Right lobe of liver (tissue), 6 donors: ENCODE measurements at places on chromosomes 3 and 15. TPM values are rescaled to one million over a fixed set of nuclear protein-coding genes. Genes with fewer than 3 reads are reported as not detected.

GRCh38 chr3:127079211-127079610, 96.3 kb downstream of the PLXNA1 start:
- no peak for DNase-seq

- no peak for DNase-seq
Measured at GRCh38 chr3:103033841-103034240, 599.0 kb downstream of the ZPLD1 start.

GRCh38 chr3:38773528-38773927, 42.5 kb downstream of the SCN10A start:
- no peak for DNase-seq

DNA sequence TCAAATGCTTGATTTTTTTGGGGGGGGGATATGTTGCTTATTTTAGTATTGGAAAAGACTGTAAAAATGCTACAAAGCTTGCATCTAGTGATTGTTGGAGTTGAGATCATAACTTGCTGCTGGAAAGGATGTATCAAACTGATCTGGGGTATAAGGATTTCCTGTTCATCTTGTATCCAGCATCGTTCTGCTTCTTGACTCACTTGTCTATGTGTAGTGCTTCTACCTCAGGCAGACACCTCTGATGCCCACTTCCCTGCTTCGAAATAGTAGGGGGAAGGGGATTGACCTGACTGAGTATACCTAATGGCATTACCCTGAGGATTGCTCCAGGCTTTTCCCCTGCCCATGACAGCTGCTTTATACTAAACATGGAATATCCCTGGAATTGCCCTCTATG, 42.7 kb downstream of the STT3B start:
- DNase-seq = no peak

- no peak for DNase-seq
Measured at GRCh38 chr15:78050826-78051225, 26.7 kb downstream of the TBC1D2B start.

GRCh38 chr15:36591536-36592411, 12.3 kb downstream of the CDIN1 start:
- no peak for DNase-seq

DNA sequence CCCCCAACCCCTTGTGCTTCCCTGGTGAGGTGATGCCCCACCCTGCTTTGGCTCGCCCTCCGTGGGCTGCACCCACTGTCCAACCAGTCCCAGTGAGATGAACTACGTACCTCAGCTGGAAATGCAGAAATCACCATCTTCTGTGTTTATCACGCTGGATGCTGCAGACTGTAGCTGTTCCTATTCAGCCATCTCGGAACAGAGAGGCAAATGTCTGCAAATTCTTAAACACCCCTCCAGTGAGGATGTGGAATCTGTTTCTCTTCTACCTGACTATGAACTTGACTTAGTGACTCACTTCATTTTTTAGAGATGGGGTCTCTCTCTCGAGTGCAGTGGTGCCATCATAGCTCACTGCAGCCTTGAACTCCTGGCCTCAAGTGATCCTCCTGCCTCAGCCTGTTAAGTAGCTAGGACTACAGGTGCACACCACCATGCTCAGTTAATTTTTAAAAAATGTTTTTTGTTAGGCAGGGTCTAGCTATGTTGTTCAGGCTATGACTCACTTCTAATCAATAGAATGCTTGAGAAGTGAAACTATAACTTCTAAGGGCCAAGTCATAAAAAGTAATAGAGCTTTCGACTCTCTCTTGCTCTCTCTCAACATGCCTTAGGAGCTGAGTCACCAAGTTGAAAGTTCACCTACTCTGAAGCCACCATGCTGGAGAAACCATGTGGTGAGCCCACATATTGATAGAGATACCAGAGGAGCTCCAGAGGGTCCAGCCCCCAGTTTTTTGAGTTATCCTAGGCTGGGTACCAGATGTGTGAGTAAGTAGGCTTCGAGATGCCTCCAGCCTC, 11.5 kb upstream of the PARP14 start:
- DNase-seq = no peak

GRCh38 chr3:192929755-192930547, 12.3 kb upstream of the MB21D2 start:
- DNase-seq = no peak

DNA sequence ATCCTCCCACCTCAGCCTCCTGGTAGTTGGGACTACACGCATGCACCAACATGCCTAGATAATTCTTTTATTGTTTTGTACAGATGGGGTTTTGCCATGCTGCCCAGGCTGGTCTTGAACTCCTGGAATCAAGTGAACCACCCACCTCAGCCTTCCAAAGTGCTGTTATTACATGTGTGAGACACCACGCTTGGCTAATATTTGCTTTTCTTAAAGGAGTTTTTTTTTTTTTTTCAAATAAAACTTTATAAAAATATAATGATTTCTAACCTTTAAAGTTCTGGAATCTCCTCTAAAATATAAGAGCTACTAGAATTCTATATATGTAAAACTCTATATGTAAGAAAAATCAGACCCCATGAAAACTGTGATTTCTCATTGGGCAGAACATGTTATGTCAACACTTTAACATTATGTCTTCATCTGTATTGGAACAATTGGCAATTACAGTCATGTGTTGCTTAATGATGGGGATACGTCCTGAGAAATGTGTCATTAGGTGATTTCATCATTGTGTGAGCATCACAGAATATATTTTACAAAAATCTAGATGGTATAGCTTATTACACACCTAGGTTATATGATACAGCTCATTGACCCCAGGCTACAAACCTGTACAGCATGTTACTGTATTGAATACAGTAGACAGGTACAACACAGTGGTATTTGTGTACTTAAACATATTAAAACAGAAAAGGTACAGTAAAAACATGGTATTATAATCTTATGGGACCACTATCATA, 377.0 kb downstream of the PLCL2 start:
- no peak for DNase-seq

DNA sequence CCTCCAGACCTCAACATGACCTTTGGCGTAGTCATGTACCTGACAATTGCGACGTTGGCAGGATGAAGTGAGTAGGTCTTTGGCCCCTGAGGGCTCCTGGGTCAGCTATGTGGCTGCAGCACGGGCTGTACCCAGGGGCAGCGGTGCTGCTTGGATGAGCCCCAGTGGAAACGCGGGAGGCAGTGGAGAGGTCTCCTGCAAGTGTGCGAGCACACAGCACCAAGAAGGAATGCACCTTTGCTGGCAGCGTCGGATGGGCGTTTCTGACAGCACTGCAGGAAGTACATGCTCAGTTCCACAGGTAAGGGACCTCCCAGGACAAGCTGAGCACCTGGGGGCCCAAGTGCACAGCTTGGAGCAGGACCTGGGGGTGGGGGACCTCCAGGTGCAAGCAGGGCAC, 67.4 kb upstream of the UNC13C start:
- no peak for DNase-seq

Gene RIOX2
- 19.7 TPM for total RNA-seq

Gene LRCH3
- total RNA-seq = 22.1 TPM

Gene CHRM5
- not detected for total RNA-seq

Gene ZPLD1
- total RNA-seq = 0.07 TPM

Gene KATNBL1
- total RNA-seq = 16.1 TPM

Gene PAQR9
- 12.7 TPM for total RNA-seq
